ENCODE measurements at places on chromosomes 3 and 15.

DNA sequence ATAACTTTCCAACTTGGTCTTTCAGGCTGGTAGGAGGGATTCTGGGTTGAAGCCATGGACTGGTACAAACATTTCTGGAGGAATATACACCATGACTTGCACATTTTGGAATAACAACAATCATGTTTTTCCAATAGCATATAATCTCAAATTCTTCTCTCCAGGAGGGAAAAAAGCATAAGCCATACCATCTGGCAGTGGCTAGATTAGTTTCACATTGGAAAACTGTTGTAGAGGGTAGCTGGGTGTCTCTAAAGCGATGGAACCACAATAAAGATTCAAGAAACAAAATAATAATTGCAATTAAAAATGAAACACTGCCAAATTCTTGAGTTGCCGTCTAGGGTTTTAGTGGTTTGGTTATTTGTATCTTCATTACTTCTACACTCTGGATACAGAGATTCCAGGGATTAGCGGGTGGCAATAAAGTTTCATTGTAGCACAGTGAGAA lies 278.5 kb upstream of the RASGRP1 start:
- no peak for DNase-seq

GRCh38 chr3:73026111-73026759 lies 29.6 kb downstream of the PPP4R2 start:
- no peak for DNase-seq

- DNase-seq, result no peak
Observed at GRCh38 chr3:11611341-11611799, 32.3 kb downstream of the VGLL4 start.

DNA sequence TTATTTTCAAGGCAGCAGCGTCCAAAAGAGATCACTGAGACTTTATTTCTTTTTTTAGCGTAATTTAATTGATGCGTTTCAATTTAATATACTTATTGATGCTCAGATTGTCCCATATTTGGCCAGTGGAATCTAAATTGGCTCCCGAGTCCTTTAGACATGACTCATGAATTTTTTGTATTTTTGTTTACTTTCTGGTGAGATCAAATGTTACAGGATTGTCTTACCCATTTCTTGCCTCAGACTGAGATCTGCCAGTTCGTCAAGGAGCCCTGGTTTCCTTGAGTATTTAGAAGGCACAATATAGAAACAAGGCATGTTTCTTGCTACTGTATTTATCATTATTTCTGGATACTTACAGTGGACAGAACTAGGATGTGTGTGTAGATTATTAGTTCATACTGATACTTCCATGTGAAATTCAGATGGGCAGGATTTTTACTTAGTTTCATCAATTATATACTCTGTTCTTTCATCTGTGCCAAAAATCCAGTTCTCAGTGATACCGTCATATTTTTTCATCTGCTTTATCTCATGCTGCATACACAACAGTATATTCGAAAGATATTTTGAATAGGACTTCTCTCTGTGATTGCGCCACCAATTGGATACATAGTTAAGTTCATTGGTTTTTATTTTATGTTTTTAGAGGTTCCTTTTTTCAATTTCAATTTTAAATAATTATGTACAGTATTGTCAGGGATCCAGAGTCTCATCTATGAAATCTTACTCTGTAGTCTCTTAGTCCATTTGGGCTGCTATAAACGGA lies 436.9 kb upstream of the C2CD4B start:
- no peak for DNase-seq

DNA sequence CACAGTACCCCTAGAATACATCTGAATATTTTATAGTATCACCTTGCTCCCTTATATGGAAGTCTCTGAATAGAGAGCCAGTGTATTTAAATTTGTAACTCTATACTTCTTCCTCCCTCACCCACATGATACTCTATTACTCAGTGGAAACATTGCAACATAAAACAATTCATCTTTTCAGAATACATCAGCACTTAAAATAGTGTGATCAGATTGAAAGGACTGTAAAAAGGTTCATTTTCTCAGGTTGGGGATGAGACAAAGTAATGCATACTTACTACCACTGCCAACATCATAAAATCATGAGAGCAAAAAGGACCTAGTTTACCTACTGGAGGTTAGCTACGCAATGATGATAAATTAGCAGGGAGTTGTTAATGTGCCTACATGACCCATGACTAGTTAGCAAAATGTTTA lies 13.8 kb upstream of the THRB start:
- no peak for DNase-seq

DNA sequence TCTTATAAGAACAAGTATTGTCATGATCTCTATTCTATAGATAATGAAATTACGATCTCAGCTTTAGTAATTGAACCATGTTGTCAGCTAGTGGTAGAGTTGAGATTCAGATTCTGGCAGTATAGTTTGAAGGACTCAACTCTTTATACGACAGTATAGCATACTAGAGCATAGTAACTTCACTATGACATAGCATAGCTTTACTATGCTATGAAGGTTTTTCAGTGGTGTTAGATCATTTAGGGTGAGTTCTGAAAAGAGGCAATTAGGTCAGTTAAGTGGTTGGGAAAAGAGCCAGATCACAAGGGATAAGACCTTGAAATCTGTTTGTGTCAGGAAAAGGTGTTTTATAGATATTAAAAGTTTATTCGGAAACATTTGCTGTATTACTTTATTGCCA lies 8.1 kb downstream of the STX19 start:
- DNase-seq, result no peak

GRCh38 chr3:31252216-31253185 lies 280.2 kb upstream of the STT3B start:
- DNase-seq, result no peak

- peak; percentile 77 for DNase-seq
Observed at GRCh38 chr3:173732237-173732636, 334.7 kb downstream of the NLGN1 start.

GRCh38 chr3:1963896-1964295 lies 134.8 kb upstream of the CNTN4 start:
- no peak for DNase-seq

DNA sequence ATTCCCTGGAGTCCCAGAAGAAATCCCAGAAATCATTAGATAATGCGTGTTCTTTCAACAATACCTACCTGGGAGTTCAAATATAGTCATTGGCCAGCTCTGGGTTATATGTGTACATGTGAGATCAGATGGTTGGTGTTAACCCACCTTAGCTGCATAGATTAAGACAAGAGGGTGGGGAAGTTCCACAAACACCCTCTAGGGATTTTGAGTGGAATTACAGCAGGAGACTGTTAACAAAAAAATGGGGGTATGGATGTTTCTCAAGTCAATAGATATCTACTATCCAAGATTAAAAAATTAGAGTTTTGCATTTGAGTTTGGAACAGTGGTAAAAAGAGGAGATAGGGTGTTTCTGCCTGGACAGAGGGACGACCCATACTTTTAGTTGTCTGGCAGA lies 282.5 kb upstream of the CNTN3 start:
- DNase-seq, result no peak

DNA sequence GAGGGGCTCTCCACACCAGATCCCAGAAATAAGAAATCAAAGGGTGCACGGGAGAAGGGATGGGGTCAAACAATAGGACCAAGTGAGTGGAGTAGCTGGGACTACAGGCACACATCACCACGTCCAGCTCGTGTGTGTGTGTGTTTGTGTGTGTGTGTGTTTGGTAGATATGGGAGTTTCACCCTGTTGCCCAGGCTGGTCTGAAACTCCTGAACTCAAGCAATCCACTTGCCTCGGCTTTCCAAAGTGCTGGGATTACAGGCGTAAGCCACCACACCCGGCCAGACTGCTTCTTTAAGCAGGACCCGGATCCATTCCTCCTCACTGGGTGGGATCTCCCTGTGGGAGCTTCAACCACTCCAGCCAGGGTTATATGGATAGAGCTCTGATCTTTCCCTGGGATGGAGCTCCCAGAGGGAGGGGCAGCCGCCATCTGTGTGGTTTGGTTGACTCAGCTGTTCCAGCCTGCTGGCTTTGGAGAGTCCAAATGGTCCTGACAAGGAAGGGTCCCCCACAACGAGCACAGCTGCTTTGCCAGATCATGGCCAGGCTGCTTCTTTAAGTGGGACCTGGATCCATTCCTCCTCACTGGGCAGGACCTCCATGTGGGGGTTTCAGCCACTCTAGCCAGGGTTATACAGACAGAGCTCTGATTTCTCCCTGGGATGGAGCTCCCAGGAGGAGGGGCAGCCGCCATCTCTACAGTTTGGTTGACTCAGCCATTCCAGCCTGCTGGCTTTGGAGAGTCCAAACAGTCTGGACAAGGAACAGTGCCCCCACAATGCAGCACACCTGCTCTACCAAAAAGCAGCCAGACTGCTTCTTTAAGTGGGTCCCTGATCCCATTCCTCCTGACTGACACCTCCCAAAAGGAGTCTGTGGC lies 9.1 kb upstream of the AVEN start:
- no peak for DNase-seq

DNA sequence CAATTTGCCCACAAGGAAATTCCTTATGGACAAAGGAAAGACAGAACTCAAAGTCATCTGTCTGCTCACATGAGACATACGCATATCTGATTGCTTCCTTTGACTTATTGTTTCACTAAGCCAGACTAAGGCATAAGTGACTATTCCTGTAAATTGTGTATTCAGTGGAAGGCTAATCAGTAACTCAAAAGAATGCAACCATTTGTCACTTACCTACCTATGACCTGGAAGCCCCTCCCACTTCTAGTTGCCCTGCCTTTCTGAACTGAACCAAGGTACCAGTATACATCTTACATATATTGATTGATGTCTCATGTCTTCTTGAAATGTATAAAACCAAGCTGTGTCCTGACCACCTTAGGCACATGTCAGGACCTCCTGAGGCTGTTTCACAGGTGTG lies 53.5 kb upstream of the PROK2 start:
- DNase-seq, result no peak

DNA sequence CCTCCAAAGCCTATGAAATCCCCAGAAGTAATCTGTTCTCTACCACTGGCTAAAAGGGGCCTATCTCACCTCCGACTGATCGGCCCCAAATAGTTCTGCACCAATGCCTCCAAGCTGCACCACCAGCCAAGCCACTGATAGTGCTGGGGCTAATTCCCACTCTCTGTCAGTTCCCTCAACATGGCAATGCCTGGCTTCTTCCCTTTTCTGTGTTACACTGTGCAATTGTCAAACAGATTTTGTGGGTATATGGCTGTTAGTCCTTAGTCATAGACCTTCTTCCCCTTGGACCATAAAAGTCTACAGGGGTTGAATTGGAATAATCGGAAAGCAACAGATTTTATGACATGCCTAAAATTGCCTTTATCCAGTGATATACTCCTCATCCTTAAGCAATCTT lies 9.3 kb upstream of the UBE2E2 start:
- no peak for DNase-seq

GRCh38 chr3:192091831-192092230 lies 630.9 kb downstream of the PYDC2 start:
- DNase-seq, result no peak

GRCh38 chr3:124760601-124761000 lies 30.3 kb downstream of the UMPS start:
- no peak for DNase-seq

DNA sequence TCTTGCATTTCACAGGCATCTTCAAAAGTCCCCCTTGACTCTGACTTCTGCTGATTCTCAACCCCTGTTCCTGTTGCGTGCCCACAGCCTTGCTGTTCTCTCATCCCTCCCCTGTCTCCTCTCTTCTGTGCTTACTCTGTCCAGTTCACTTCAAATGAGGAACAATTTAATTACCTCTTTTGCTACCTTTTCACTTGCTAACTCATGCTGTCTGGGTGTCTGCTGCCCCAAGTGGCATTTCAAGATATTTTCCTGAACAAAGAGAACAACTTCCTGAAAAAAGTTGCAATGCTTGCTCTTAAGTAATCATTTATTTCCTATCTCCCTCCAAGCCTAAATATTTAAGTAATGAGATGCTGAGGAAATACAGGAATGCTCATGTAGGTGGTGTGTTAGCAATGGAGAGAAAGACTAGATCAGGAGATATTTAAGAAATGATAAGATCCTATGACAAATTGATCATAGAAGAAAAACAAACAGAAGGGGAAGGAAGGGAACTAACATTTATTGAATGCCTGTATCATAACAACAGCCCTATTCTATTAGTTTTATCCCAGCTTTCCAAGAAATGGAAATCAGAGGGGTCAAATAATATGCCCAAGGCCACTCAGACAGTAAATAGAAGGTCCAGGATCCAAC lies 42.2 kb downstream of the SV2B start:
- peak; percentile 6 for DNase-seq

GRCh38 chr3:42545284-42545900 lies 36.4 kb downstream of the SEC22C start:
- no peak for DNase-seq

DNA sequence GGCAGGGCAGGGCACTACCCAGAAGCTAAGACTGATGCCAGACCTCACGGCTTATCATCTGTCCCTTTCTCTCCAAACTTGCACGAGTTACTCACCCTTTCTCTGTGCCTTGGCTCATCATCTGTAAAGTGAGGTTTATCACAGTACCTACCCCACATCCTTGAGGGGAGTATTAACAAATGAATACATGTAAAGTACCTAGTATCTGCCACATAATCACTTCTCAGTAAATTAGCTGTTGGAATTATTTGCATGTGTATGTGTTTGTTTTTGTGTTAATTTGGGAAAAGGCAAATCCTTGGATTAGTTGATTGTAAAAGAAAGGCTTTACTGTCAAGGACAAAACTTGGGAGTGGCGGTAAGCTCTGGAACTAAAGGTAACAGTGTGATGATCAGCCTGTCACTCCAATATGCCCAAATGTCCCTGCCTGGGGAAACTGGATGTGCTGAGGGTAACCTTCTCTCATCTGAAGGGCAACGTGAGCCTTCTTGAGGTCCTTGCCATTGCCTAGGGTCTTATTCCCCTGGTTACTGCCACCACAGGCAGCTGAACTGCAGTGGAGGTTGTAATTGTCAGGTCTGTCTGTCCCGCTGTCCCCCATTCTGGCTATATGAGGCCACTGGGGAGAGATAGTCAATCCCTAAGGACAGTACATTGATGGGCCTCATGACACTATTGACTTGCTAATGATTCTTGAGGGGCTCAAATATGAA lies 269.4 kb downstream of the CLSTN2 start:
- DNase-seq, result no peak

- DNase-seq, result peak; percentile 36
Observed at GRCh38 chr3:195885036-195885891, 23.1 kb downstream of the TNK2 start.

GRCh38 chr3:143271136-143271535 lies 151.6 kb downstream of the CHST2 start:
- DNase-seq, result no peak

DNA sequence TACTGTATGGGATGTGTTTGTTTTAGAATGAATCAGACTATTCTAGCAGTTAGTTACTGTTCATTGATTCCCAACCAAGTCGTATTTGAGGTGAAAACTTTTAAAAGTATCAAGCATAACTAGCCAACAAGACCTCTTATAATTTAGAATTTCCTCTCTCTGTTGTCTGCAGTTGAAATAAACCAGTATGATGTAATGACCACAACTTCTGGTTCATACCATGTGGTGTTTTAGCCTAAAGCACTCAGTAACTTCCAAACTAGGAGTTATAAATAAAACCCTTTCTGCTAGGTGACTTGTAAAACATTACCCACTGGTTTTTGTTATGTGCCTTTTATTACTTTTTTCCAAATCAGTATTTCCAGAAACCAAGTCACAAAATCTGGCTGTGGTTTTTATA lies 19.8 kb upstream of the P2RY12 start:
- DNase-seq, result no peak

Data from COR-L47 (cell line).